IPS-NIHi11 (cell line): ENCODE measurements at places on chromosomes 12 and 14.
A peak's percentile ranks its signal among the peaks of the same experiment; 100 is the strongest.

DNA sequence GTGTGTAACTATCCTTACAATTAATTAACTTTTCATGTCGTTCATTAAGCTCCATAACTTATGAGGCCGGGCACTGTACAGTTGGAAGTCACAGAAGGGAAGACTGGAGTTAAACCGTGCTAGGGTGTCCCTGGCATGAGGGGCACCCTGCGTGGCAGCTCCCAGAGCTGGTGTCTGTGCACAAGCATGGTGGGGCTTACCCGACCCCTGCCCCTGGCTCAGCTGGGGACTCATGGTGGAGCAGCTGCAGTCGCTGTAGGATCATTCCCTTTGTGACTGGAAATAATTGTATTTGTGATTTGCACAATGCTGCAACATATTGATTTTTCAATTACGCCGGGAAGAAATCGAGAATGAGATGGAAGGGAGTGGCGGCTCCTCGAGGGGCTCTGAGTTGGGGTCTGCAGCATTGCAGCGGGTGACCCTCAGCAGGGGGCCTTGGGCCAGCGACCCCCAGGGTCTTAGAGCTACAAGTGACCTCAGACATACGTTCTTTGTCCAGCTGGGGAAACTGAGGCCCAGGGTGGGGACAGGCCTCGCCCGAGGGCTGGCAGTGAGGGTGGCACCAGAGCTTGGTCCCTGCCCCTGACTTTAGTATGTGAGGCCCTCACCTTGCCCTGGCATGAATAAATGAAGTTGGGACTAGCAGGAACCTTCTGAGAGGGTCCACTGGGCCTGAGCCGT is 125.4 kb downstream of the KIF26A start:
- DNase-seq: no peak

GRCh38 chr12:49587174-49587908 is 18.1 kb downstream of the FAM186B start:
- no peak for DNase-seq

DNA sequence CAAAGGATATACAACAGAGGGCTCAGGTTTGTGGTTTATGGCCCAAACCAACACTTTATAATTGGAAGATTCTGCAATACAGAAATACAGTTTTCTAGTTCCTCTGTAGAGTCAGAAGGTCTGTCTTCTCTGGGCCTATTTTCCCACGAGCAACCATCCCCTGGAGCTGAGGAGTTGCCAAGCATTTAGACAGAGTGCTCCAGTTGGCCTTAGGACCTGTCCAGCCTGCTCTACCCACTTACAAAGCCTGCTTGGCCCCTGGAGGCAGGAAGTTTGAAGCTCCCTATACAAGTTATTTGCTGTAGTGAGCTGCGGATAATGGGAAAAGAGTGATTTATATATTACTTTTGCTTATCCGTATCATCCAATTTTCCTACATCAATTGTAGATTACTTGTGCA is 60.8 kb upstream of the HSPB8 start:
- DNase-seq: no peak

DNA sequence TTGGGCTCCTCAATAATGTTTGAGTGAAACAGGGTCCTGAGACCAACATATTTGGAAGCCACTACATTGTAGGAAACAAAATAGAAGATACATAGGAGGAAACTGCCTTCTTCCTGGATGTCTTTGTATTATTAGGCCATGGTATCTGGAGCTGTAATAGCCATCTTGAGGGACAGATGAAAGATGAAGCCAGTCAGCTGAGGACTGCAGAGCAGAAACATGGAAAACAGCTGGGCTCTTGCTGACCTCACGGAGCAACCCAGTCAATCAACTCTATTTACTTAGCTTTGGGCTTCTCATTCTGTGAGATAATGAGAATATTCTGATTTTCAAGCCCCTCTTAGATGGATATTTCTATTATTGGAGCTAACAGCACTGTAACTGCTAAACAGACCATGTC is 962.4 kb downstream of the BCL11B start:
- no peak for DNase-seq

- DNase-seq: no peak
Observed at GRCh38 chr14:106518054-106518943, 991.9 kb downstream of the TMEM121 start.

DNA sequence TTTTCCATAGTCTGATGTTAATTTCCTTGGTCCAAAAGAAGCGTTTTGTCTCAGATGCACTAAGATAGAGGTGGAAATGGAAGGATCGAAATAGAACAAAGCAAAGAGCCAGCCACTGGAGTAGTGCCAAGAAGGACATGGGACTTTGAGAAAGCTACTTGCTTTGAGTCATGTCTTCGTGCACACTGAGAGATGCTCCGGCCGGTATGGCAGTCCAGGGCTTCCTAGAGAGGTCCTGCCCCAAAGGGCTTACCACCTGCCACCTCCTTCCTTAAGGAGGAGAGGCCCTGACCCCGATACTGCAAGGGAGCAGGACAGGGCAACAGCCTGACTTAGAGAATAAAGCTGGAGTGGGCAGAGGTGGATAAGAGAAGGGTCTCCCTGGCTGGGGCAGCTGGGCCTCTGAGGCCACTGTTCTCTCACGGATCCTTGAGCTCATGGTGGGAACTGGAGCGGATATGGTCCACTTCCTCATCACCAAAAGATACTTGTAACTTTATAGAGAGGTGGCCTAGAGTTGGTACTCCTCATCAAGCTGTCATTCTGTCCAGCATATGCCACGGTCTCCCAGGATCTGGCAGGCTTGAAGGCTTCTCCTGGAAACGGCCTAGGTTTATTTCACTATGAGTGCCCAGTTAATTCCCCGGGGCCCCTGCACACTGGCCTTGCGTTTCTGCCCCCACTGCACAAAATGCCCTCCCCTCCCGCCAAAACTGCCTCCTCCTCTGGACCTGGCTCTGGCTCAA is 57.4 kb downstream of the FOXN3 start:
- DNase-seq: no peak

GRCh38 chr12:11649413-11650285 is at the start of gene ETV6:
ETV6 (plus strand) TSS chr12:11649674; CDS start chr12:11650128, 454 bp downstream.
- DNase-seq: peak; percentile 71

DNA sequence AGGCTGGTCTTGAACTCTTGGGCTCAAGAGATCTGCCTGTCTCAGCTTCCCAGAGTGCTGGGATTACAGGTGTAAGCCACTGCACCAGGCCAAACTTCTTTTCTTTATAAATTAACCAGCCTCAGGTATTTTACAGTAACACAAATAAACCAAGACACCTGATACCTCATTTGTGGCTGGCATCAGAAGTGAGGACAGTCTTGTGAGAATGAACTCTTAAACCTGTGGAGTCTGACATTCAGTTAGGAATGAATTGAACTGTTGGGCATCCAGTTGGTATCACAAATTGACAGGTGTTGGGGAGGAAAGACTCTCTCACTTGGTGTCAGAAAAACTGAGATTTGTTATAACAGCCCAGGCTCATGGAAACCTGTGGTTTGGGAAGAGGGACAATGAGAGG is 120.5 kb downstream of the DENND5B start:
- no peak for DNase-seq

GRCh38 chr12:117590999-117591398 is 229.6 kb upstream of the NOS1 start:
- no peak for DNase-seq

GRCh38 chr12:103793512-103794045 is 47.5 kb downstream of the NT5DC3 start:
- no peak for DNase-seq

GRCh38 chr12:112307317-112308011 is 74.8 kb downstream of the HECTD4 start:
- no peak for DNase-seq

- no peak for DNase-seq
Observed at GRCh38 chr12:92136965-92137721, 8.5 kb downstream of the BTG1 start.

DNA sequence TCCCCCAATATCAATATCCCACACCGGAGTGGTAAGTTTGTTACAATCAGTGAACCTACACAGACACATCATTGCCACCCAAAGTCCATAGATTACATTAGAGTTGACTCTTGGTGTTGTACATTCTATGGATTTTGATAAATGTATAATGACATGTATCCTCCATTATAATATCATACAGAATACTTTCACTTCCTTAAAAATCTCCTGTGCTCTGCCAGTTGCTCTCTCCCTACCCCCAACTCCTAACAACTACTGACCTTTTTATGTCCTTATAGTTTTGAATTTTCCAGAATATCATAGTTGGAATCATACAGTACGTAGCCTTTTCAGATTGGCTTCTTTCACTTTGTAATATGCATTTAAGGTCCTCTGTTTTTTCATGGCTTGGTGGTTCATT is 48.4 kb downstream of the SLC4A8 start:
- DNase-seq: no peak

- DNase-seq: no peak
Observed at GRCh38 chr14:61240206-61240605, 40.9 kb downstream of the TMEM30B start.

- DNase-seq: peak; percentile 97
Observed at GRCh38 chr14:65102441-65103149, at the start of gene MAX. MAX (minus strand) TSS chr14:65102517; CDS start chr14:65102339, 178 bp downstream.

GRCh38 chr12:104495786-104496185 is 39.0 kb downstream of the CHST11 start:
- DNase-seq: no peak

GRCh38 chr12:26429070-26429691 is 233.8 kb downstream of the SSPN start:
- DNase-seq: no peak

GRCh38 chr12:10624605-10625004 is 11.2 kb upstream of the MAGOHB start:
- DNase-seq: no peak

DNA sequence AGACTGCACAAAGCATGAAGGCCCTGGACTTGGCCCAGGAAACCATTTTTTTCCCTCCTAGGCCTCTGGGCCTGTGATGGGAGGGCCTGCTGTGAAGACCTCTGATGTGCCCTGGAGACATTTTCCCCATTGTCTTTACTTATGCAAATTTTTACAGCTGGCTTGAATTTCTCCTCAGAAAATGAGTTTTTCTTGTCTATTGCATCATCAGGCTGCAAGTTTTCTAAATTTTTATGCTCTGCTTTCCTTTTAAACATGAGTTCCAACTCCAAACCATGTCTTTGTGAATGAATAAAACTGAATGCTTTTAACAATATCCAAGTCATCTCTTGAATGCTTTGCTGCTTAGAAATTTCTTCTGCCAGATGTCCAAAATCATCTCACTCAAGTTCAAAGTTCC is 43.7 kb upstream of the TRHDE start:
- no peak for DNase-seq

DNA sequence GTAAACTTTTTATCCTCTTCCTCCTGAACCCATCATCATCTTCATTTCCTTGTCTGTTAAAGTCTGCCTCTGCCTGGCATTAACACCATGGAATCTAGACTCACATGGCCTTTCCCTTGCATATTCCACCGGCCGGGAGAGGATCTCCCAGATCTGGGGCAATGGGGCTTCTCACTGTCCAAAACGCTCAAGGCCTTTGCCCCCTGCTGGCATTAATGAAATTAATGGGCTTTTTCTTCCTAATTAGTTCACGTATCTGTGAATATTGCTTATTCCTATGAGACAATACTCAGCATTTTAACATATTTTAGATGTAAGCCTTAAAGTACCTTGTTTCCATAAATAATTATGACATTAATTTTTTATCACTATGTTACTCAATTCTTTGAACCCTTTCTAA is 42.9 kb upstream of the CAPRIN2 start:
- no peak for DNase-seq

DNA sequence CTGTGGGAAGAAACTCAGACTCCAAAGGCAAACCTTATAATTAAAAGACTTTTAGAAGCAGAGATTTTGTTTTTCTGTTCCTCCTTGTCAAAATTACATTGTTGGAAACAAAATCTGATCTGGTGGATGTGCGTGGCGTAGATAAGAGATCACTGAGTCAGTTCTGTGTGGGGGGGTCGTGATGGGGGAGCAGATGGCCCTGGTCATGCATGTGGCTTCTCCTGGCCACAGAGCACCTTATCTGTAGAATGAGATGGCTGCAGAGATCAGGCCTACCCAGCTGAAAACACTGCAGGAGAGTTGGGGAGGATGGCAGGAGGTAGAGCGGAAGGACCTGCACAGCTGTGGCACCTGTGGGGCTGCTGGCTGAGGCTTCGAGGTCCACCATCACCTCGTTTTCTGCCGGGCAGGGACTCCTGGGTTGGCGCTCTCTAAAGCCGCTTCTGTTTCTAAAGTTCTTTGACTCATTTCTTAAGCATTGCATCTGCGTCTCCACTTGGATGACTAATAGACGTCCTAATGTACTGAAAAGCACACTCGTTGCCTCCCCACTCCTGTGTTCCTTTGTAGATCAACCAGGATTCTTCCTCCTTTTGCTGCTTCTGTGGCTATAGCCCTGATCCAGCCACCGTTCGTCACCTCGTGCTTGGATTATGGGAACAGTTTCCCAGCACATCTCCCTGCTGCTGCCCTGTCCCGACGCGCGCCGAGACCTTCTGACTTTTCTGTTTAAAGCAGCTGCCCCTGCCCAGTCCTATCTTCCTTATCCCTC is 93.4 kb downstream of the TSPAN9 start:
- no peak for DNase-seq

DNA sequence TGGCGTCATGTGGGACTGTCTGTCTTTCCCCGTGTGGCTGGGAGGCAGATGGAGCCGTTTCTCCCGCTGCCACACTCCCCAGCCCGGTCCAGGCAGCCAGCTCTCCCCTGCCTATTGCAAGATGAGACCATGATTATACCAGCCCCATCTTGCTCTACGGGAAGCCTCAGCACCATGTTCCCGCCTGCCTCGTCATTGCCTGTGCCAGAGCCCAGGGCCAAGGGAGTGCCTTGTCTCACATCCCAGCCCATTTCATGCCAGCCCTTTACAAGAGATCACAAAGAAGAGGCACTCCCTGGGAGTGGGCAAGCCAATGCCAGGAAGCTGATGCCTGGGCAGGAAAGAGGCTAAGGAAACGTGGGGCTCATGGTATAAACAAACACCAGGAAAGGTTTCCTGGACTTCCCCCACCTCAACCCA is 23.9 kb downstream of the GPR68 start:
- DNase-seq: no peak

- DNase-seq: no peak
Observed at GRCh38 chr14:66543996-66544395, 36.0 kb downstream of the GPHN start.

- DNase-seq: peak; percentile 74
Observed at GRCh38 chr12:107670999-107671643, 14.5 kb upstream of the PWP1 start.

DNA sequence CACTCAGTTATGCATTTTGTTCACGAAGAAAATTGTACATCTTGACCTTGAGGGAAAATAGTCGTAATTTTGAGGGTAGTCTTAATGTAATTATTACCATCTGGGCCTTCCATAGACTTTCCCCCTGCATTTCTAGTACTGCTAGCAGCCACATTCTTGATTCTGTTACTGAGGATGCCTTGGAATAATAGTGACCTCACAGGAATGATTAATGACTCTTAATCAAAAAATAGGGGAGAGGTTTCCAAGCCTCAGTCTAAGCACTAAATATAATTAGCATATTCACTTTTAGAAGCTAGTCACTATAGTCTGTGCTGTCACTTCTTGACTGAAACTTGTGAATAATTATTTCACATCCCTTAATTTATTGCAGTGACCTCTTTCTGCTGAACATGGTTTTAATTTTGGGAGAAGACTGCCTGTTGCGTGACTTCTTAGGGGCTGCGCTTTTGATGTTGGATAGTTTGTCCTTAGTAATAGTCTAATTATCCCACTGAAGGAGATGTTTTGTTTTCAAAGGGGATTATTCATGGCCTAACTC is 400.5 kb downstream of the ADAMTS20 start:
- no peak for DNase-seq

- DNase-seq: peak; percentile 16
Observed at GRCh38 chr14:26841920-26842741, 244.3 kb upstream of the NOVA1 start.
